ENCODE measurements at places on chromosomes 6 and 20. TPM values are rescaled to one million over a fixed set of nuclear protein-coding genes. Genes with fewer than 3 reads are reported as not detected.

DNA sequence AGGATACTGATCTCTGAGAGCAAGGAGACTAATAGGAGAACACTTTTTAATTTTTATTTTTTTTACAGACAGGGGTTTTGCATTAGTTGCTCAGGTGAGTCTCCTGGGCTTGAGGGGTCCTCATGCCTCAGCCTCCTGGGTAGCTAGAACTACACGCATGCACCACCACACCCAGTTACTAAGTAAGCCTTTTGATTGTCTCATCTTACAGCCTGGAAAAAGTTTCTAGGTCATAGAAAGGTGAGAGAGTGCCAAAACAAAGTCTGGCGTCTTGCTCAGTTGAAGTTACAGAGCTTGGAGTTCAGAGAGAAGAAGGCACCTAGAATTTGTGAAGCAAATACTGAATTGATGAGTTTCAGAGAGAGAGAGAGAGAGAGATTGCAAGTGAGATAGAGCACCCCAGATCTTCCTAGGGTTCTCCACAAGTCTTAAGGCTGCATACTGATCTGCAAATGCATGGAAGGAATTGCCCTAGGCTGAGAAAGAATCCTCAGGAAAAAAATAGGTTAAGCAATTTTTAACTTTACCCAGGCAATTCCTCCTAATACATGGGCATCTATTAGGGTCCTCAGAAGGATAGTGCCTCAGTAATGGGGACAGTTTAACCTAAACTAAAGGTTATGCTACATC lies 37.6 kb upstream of the PHIP start:
- no peaks in the 10 kb centered on the region for H3K27me3 ChIP-seq
- no peaks in the 10 kb centered on the region for H3K4me1 ChIP-seq
- DNase-seq: no peak
- H3K27ac ChIP-seq: no peak overlapping the region
- no peak overlapping the region for H3K4me3 ChIP-seq
- H3K36me3 ChIP-seq: no peaks in the 10 kb centered on the region

DNA sequence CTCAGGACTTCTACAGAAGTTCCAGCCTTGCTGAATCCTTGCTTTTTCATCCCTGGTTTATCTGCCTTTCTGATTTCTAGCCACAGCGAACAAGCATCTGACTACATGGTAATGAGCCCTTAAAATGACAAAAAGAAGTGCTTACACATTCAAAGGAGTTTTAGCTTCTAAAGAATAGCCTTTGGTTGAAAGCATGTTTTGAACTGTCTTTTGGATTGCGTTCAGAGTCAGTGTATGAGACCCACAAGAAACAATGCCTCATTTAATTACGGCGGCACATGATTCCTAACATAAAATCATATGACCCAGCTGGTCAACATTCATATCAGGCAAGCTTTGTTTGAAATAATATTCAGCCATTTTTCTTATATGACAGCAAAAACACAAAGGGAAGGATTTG lies 784.2 kb downstream of the KIF16B start:
- H3K27me3 ChIP-seq: no peaks in the 10 kb centered on the region
- H3K36me3 ChIP-seq: no peaks in the 10 kb centered on the region
- H3K27ac ChIP-seq: no peak overlapping the region
- H3K4me1 ChIP-seq: no peaks in the 10 kb centered on the region

The CFAP206 gene
- total RNA-seq: 0.25 TPM

GRCh38 chr20:11018668-11019170 lies 344.9 kb upstream of the JAG1 start:
- H3K4me1 ChIP-seq: no peaks in the 10 kb centered on the region
- DNase-seq: no peak
- no peaks in the 10 kb centered on the region for H3K27me3 ChIP-seq
- no peak overlapping the region for H3K27ac ChIP-seq

The GNL1 gene
- total RNA-seq: 103 TPM

- no peak for DNase-seq
- H3K4me1 ChIP-seq: peaks cover 6% of the 10 kb centered on the region
- no peak overlapping the region for H3K27ac ChIP-seq
These were observed 329.7 kb downstream of the CD83 start for GRCh38 chr6:14447240-14447639.

GRCh38 chr6:35706468-35706867 lies 17.8 kb upstream of the FKBP5 start:
- no peak overlapping the region for H3K27ac ChIP-seq
- H3K4me1 ChIP-seq: no peaks in the 10 kb centered on the region
- no peak for DNase-seq
- H3K4me3 ChIP-seq: no peak overlapping the region
- H3K36me3 ChIP-seq: no peaks in the 10 kb centered on the region
- no peaks in the 10 kb centered on the region for H3K27me3 ChIP-seq

DNA sequence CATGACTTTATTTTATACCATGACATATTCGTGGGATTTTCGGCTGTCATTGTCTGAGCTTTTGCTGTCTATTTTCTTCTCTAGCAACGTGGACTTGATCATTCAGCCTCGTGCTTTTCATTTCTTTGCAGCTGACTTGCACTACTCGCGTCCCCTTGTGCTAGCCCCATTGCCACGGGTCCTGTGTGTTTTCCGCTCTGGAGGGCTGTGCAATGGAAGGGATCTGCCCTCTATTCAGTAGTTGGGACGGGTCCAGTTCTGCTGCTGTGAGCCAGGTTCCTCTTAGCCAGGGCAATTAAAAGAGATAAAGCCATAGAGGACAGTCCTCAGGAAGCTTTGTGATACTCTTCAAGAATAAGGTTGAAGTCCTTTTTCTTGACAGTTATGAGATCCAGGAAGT lies 17.6 kb downstream of the NEDD9 start:
- no peaks in the 10 kb centered on the region for H3K27me3 ChIP-seq
- no peak overlapping the region for H3K27ac ChIP-seq
- H3K36me3 ChIP-seq: no peaks in the 10 kb centered on the region

DNA sequence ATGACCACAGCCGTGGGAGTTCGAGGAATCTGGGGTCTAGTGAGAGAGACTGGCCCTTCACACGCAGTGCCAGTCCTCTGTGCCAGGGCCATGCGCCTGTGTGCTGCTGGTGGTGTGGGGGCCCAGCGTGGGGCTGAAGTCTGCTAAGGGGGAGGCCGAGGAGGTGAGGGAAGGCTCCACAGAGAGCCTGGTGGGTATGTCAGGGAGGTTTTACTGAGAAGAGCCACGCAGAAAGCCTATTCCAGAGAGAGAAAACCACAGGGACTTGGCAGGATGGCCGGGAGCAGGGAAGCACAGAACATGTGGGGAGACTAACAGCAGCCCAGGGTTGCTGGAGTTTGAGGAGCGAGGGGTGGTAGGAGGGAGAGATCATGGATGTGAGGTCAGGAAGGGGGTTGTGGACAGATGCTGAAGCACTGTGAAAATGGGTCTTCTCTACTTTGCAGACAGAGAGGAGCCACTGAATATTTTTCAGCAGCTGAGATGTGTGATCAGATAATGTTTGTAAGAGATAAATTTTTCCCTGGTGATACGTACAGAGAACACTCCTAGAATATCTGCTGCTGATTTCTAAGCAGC lies 35.3 kb downstream of the DUSP22 start:
- no peaks in the 10 kb centered on the region for H3K36me3 ChIP-seq
- no peak overlapping the region for H3K27ac ChIP-seq
- H3K4me3 ChIP-seq: no peak overlapping the region
- DNase-seq: no peak
- H3K27me3 ChIP-seq: no peaks in the 10 kb centered on the region

The SIGLEC1 gene
- 0.48 TPM for total RNA-seq

The PPIL6 gene
- total RNA-seq: 29.8 TPM

The MUC21 gene
- total RNA-seq: not detected

The LTB gene
- 0.42 TPM for total RNA-seq

The SSTR4 gene
- 0.69 TPM for total RNA-seq

GRCh38 chr6:139584599-139584998 lies 210.2 kb upstream of the CITED2 start:
- no peak for DNase-seq
- H3K4me1 ChIP-seq: peaks cover 7% of the 10 kb centered on the region
- H3K4me3 ChIP-seq: no peak overlapping the region
- H3K27ac ChIP-seq: no peak overlapping the region

- no peak for DNase-seq
- no peaks in the 10 kb centered on the region for H3K36me3 ChIP-seq
- H3K27me3 ChIP-seq: no peaks in the 10 kb centered on the region
- no peak overlapping the region for H3K27ac ChIP-seq
- peaks cover 17% of the 10 kb centered on the region for H3K4me1 ChIP-seq
- no peak overlapping the region for H3K4me3 ChIP-seq
These were observed 108.4 kb downstream of the ARID1B start for GRCh38 chr6:156885562-156885961.

GRCh38 chr6:144036835-144037195 lies 28.8 kb upstream of the PLAGL1 start:
- no peak overlapping the region for H3K27ac ChIP-seq
- no peak for DNase-seq
- H3K27me3 ChIP-seq: no peaks in the 10 kb centered on the region
- no peaks in the 10 kb centered on the region for H3K36me3 ChIP-seq
- peaks cover 6% of the 10 kb centered on the region for H3K4me1 ChIP-seq
- H3K4me3 ChIP-seq: no peak overlapping the region

GRCh38 chr6:139852488-139853140 lies 478.2 kb upstream of the CITED2 start:
- H3K4me1 ChIP-seq: peaks cover 5% of the 10 kb centered on the region
- H3K27ac ChIP-seq: peak overlapping the region; percentile 29
- DNase-seq: no peak

GRCh38 chr20:32336918-32337347 lies 21.2 kb upstream of the ASXL1 start:
- no peaks in the 10 kb centered on the region for H3K4me1 ChIP-seq
- no peak overlapping the region for H3K27ac ChIP-seq
- H3K36me3 ChIP-seq: no peaks in the 10 kb centered on the region
- H3K4me3 ChIP-seq: no peak overlapping the region
- no peaks in the 10 kb centered on the region for H3K27me3 ChIP-seq

The RSPH9 gene
- total RNA-seq: 4.7 TPM

DNA sequence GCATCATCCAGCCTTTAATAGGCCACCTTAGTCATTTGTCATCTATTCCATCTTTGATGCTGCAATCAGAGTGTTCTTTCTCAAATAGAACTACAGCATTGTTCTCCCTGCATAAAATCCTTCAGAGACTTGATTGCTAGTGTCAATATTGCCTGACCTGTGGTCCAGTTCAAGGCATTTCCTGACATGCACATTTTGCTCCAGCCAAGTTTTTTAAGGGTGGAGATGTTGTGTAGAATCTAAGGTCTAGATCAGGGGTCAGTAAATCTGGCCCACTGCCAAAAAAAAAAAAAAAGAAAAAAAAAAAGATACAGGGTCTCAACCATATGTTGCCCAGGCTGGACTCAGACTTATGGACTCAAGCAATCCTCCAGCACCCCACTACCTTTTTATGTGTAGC lies 354.4 kb downstream of the FRK start:
- H3K36me3 ChIP-seq: no peaks in the 10 kb centered on the region
- DNase-seq: no peak
- H3K4me3 ChIP-seq: no peak overlapping the region
- H3K27ac ChIP-seq: no peak overlapping the region
- H3K27me3 ChIP-seq: no peaks in the 10 kb centered on the region

DNA sequence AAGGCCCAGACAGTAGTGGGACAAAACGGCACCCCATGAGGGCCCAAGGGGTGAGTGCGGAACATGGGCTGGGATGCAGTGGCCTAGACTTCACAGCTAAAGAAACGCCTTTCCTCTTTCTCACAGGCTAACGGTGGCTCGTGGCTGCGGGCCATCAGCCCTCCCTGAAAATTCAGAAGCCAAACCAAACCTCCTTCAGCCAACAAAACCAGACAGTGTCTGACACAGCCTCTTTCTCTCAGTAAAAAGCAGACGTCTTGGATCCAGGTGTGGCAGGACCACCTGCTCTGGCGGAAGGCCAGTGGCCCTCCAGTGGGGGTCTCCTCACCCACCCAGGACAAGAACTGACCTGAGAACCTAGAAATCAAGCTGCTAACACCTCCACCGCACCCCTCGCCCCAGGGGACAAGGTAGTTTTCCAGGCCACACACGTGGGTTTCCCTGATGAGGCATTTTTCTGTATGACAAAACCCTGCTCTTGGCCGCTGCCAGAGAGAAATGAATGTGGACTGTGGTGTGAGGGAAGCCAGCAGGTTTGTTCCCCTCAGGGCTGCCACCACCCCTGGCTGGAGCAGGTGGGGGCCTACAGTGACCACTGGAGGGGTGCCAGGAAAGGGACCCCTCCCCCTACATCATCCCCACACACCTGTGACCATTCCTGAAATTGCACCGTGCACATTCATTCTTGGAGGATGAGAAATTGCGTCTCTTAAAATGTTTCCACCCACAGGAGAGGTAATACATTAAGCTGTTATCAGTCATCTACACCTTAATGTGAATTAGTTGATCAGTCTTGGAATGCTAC lies 76.8 kb upstream of the PIM1 start:
- no peak overlapping the region for H3K27ac ChIP-seq
- H3K27me3 ChIP-seq: no peaks in the 10 kb centered on the region
- DNase-seq: no peak
- H3K4me3 ChIP-seq: no peak overlapping the region
- H3K36me3 ChIP-seq: no peaks in the 10 kb centered on the region

DNA sequence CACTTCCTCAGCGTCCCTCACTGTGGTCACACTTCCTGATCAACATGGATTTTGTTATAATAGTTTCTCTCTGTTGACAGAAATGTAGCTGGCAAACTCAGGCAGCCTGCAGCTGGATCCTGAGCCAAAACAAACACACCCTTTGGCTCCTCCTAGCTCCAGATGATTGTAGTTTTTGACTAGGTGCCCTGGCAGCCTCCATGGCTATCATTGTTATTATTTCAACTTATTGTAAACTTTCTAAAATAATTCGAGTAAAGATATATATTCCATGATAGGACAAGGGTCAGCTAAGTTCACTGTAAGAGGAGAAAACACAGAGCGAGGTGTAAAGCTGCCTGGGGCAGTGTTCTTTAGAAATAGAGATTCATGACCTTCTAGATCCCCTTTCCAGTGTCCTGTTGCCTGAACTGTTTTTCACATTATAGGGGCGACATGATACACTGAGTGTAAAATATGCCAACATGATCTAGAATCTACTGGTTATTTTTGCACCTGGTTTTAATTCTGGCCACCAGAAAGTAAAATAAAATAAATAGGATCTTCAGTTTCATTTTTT lies 98.2 kb upstream of the HDGFL1 start:
- no peaks in the 10 kb centered on the region for H3K36me3 ChIP-seq
- peak; percentile 39 for DNase-seq
- no peak overlapping the region for H3K4me3 ChIP-seq
